ENCODE measurements at places on chromosomes 13 and 19.
A peak's percentile ranks its signal among the peaks of the same experiment; 100 is the strongest.

- no peak for DNase-seq
These were observed 3.2 kb downstream of the KLF16 start for GRCh38 chr19:1860042-1860775.

DNA sequence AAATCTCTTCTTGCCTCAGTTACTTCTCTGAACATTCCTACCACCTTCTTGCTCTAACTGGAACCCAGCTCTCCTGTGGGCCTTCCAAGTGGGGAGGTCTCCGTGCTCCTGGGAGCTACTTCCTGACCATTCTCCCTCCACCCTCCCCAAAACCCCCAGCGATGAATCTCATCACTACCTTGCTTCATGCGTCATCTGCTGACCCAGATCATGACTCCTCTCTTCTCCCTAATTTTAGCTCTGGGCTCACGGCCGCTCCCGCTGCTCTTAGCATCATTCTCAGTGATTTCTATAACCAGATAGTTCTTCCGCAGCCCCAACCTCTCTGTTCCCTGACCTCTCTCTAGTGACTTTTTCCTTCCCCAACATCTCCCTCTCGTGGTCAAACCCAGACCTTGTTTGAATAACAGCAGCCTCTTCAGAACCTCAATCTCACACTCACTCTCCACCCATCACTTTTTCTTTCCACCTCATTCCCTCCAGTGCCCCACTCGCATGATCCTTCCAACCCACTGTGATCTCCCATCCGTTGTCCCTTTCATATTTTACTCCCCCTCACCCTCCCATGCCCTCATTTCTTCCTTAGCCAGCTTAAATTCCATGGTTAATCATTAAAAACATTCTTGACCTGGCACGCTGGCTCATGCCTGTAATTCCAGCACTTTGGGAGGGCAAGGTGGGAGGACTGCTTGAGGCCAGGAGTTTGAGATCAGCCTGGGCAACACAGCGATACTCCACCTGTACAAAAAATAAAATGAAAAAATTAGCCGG, 21.8 kb downstream of the MRPS12 start:
- DNase-seq = peak; percentile 44

DNA sequence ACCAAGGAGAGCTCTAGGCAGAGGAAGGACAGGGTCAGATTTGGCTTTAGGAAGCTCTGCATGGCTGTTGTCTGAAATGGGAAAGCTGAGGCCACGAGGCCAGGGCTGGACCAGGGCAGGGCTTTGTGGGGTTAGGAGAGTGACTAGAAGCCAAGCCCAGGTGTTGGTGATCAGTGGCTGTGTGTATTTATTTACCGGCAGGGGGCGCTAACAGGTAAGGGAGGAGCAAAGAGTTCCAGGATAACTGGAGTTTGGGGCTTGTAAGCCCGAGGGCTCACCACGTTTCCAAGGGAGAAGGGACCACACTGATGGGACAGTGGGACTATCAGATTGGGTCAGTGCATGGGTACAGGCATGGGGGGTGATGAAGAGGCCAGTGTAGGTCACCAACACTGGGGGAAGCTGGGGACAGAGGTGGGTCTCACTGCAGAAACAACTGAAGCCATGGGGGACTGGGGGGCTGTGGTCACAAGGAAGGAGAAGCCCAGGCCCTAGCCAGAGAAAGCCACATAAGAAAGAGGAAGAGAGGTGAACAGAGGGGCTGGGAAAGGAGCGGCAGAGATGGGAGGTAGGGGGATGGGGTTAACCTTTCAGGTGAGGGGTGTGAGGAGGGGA, 3.9 kb downstream of the TMEM147 start:
- DNase-seq = peak; percentile 44

DNA sequence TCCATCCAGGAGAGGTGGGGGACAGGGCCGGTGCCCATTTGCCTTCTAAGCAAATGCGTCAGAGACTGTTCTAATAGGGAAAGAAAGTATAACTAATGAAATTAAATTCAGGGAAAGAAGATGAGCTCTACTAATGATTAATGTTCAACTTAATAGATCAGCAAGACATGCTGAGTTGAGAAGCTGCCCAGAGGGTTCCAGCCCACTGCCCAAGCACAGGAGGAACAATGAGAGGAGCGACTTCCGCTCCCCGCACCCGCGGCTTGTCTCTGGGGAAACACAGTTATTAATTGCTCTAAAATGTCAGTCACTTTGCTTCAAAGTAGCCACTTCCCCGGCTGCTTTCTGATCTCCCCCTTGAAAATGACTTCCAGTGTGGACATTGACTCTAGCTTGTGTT, 331.3 kb downstream of the UQCRFS1 start:
- no peak for DNase-seq

- DNase-seq = no peak
These were observed 1.6 kb downstream of the GATAD2A start for GRCh38 chr19:19406878-19407632.

DNA sequence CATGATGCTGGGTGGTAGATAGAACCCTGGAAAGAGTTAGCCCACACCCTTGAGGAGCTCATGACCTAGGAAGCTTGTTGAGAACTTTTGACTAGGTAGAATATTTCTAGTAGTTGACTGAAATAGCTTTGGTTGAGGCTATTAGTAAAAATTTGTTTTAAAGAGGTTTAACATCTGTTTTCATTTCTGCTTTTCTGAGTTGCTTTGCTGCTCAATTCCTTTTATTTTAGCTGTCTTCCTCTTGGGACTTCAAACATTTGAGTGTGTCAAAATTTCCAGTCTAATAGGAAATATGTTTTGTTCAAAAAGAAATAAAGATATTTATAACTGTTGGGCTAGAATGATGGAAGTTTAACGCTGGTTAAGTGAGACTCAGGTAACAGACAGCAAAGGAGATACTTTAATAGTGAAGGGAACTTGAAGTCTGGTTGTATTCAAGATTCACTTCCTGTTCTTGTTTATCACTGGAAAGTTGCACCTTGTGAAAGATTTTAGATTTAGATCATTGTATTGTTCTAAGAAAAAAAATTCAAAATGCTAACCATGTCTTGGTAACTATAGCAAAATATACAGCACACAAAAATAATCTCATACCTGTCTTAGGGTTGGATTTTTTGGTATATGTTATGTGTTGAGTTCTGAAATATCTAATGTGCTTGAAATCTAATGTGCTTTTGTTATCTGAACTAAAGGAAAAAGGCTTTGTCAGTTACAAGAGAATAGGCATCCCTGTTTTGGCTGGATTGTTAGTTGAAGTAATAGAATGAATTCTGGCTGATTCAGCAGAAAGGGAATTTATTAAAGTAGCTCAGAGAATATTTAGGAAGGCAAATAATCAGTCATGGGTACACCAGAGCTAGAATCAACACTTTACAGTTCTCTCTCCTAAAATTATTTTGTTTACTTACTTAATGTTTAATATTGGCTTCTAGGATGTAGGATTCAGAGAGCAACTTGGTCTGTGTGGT, 24.4 kb upstream of the GPR18 start:
- no peak for DNase-seq

DNA sequence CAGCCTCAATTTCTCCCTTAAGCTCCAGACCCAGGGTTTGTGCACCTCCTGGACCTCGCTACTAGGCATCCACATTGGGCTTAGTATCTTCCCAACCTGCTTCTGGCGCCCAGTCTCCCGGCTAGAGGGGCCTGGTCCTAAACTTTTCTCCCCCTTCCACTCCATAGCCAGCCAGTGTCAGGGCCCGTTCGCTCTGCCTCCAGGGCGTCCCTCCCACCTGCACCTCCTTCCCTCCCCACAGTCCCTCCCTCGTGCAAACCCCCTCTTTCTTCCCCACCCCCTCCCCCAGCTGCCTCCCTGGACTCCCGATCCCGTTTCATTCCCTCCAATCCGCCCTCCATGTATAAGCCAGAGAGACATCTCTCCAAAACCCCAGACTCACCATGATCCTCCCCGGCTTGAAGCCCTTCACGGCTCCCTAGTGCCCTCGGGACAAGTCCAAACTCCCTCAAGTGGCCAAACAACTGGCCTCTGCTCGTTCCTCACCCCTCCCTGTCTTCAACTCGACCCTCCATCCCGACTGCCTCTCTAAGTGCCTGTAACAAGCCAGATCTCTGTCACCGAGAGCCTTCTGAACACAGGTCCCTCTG, 997 bp upstream of the SAMD4B start:
- DNase-seq = no peak

DNA sequence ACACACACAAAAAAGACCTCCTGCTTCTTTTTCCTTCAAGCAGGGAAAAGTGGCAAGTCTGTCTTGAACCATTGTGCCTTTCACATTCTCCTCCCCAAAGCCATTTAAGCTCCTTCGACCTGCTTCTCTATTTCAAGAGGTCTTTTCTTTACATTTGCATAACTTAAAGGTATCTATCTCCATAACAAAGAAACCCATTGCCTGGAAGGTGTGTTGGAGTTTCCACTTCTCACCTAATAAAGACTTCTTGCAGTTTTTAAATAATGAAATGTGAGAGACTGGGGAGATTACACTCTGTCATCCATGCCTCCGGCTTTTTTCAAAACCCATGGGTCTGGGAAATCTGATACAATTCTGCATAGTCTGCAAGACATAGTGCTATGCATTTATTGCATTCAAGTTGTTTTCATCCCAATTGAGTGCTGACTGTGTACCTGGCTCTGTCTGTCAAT, 41.8 kb upstream of the NBEA start:
- DNase-seq = no peak

GRCh38 chr19:8115805-8116396, 33.5 kb downstream of the FBN3 start:
- DNase-seq = no peak

- no peak for DNase-seq
These were observed 97.5 kb downstream of the RGCC start for GRCh38 chr13:41554626-41555386.

- DNase-seq = no peak
These were observed 40.5 kb upstream of the KCTD15 start for GRCh38 chr19:33756177-33756576.

GRCh38 chr13:90416938-90417337, 930.5 kb upstream of the MIR17HG start:
- DNase-seq = no peak

DNA sequence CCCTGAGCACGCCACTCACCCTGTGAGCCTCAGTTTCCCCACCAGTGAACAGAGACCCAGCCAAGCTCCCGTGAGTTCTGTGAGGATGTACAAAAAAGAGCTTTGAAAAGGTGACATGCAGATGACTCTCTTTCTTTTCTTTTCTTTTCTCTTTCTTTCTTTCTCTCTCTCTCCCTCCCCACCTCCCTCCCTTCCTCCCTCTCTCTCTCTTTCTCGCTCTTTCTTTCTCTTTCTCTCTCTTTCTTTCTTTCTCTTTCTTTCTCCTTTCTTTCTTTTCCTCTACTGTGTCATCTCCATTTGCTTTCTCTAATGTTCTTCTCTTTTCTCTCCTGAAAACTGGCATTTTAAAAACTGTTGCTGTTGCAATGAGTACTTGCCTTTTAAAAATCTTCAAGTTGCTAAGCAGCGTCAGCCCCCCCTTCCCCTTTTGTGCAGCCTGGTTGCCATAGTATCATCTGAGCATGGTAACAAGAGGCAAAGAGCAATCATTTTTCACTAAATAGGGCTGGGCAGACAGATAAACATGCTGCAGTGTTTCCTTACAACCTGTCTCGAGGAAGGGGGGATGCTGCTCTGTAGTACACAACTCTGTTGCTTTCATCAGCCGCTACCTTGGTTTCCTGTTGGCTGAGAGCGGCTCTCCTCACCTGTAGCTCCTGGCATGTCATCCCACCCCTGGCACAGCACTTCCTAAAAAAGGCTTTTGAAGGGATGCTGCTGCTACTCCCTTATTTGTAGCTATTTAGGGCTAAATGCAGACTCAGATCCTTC, 108.7 kb upstream of the MBNL2 start:
- peak; percentile 39 for DNase-seq

DNA sequence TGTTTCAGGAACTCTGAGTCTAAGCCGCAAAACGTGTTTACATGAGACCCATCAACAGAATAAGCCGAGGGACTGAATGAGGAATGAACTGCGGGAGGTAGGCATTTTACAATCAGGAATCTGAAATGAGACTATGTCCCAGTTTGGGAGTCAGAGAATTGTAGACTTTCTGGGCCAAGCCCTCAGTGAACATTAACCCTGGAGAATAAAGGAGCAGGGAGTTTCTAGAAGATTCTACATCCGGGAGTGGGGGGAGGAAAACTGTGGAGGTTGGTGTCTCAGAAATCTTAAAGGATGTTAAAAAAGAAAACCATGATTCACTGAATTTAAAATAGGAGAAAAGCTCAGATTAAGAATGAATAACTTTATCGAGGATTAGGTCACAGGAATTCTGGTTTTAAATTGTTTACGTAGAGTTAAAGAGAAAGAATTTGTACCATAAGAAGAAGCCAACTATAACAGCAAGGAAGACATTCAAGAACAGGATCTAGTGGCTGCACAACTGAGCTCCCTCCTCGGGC, 18.5 kb downstream of the RFX2 start:
- DNase-seq = no peak

- DNase-seq = peak; percentile 2
These were observed 7.3 kb upstream of the DGKH start for GRCh38 chr13:42041011-42041683.

GRCh38 chr13:94416454-94417080, 62.9 kb downstream of the DCT start:
- peak; percentile 66 for DNase-seq

DNA sequence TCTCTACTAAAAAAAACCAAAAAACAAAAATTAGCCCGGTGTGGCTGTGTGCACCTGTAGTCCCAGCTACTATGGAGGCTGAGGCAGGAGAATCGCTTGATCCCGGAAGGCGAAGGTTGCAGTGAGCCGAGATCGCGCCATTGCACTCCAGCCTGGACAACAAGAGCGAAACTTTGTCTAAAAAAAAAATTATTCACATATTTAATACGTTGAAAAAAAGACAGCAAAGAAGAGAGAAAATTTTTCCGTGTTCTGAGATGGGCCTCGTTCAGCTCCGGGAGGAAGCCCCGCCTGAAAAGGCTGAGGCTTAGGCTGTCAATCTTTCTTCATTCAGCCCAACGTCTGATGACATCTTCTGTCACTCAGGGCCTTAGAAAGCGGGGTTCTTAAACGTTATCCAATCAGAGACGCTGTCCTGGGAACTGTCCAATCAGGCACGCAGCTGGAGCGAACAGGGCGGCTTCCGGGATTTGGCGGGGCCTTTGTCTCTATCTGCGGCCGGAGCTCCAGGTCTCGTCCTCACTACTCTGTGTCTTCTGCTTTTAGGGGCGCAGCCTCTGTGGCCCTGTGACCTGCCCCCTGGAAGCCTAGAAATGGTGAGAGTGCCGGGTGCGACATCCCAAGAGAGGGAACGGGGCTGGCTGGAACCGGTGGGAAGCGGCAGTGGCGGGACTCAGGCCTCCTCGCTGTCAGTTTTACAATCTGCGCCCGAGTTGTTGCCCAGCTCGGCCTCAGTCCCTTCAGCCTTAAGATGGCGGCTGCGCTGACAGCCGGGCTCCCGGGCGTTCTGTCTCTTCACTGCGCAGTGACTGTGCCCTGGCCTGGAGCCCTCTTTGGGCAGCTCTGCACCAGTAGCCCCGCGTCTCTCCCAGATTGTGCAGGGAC, at the start of gene ZNF726:
ZNF726 (plus strand) TSS at position 485 of the 885 bp plus-strand sequence; CDS start at position 594, 109 bp downstream.
- DNase-seq = peak; percentile 91

DNA sequence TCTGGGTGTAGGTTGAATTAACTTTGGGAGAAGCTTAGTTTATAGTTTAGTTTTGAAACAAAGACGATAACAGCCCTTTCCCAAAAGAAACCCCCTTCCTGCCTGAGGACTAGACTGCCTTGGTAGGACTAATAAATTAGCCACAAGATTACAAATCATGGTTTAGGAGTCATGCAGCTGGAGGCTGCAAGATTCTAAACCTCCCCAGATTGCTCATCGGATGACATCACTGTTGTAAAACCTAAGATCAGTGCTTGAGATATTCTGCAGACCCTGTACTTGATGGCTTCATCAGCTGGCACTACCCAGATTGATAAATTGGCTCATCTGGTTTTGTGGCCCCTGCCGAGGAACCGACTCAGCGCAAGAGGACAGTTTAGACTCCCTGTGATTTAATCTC, 35.9 kb upstream of the MPHOSPH8 start:
- no peak for DNase-seq

- no peak for DNase-seq
These were observed 17.7 kb upstream of the PTPRS start for GRCh38 chr19:5358173-5358800.
